ENCODE measurements at places on chromosomes 6 and 20.

- no peak for DNase-seq
Measured at GRCh38 chr6:41049521-41049920, 3.5 kb upstream of the APOBEC2 start.

GRCh38 chr6:45722876-45723275, 292.8 kb downstream of the CLIC5 start:
- DNase-seq = no peak

DNA sequence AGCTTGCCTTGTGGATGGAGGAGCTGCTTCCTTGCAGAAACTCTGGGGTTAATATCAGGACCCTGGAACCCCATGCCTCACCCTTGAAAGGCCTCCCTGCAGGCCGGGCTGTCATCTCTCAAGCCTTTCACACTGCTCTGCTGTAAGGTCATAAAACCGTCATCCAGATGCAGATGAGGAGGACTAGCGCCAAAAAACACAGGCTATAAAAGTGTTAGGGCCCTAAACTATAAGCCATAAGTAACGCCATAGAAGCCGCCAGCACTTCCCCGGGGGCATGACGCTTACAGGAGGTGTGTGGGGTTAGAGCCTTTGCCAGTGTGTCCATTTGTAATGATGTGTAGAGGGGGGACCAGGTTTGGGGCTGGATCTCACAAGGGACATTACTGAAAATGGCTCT, 47.6 kb downstream of the CDH4 start:
- DNase-seq = no peak

- no peak for DNase-seq
Measured at GRCh38 chr6:105370351-105370750, 32.5 kb downstream of the PREP start.

DNA sequence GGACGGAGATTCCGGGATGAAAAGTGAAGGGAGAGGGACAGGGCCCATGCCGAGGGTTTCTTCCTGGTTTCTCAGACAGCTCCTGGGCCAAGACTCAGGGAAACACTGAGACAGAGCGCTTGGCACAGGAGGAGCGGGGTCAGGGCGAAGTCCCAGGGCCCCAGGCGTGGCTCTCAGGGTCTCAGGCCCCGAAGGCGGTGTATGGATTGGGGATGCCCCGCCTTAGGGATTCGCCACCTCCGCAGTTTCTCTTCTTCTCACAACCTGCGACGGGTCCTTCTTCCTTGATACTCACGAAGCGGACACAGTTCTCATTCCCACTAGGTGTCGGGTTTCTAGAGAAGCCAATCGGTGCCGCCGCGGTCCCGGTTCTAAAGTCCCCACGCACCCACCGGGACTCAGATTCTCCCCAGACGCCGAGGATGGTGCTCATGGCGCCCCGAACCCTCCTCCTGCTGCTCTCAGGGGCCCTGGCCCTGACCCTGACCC, 55.0 kb upstream of the HLA-A start:
- DNase-seq = no peak

DNA sequence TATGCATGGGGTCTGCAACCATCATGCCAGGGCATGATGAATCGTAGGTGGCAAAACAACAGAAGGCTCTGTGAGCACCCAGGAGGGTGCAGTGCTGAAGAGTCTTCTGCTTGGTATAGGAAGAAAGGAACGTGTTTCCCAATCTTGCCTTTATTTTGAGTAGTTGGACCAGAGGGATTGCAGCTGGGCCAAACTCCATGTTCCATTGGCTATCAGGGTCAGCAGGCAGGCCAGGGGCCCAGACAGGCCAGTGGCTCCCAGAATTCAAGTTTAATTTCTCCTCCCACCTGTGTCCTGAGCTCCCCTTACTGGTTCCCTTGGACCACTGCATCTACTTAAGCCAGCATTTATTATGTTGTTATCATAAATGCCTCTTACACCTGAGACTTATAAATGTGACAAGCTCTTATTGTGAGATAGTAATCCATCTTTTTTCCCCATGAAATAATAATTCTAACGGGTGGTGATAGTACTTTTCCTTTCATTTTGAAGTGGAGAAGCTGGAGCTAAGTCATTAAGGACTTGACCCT, 918 bp upstream of the TRIM38 start:
- no peak for DNase-seq

DNA sequence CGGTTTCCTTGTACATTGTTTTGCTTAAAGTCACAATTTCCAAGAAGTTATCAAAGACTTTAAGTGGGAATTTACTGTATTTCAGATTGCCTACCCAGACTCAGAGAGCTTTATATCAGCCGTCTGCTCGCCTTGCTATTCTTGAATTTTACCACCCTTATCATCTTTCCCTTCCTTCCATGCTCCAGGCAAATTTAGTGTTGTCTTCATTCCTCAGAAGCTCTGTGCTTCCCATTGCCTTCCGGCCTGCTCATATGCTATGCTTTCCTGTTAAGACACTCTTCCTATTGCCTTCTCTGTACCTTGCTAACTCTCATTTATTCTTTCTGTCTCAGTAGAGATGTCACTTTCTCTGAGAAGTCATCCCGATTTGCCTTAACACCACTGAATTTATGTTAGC, 52.1 kb downstream of the CD2AP start:
- no peak for DNase-seq

DNA sequence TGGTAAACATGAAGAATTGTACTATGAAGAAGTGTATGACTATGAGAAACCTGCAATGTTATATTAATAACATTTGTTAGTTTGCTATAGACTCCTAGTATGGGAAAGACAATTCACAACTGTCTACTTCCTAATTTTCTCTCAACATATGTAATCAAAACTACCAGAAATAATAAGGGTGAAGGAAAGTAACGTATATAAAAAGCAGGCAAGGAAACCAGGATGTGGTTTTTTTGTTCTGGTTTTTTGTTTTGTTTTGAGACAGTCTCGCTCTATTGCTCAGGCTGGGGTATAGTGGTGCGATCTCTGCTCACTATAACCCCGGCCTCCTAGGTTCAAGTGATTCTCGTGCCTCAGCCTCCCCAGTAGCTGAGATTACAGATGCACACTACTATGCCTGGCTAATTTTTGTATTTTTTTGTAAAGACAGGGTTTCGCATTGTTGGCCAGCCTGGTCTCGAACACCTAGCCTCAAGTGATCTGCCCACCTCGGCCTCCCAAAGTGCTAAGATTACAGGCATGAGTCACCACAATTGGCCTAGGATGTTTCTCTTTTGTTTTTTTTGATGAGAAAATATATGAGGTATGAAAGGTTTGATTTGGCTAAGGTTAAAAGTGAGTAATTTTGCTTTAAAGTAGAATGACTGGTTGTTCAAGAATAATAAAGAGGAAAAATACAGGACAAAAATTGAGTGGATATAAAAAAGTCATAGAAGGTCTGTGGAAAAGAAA, 83.1 kb downstream of the PTCHD4 start:
- DNase-seq = no peak

- DNase-seq = no peak
Measured at GRCh38 chr6:81751388-81752083, 945 bp downstream of the TENT5A start.

GRCh38 chr6:41697861-41698781, 37.3 kb downstream of the TFEB start:
- no peak for DNase-seq

DNA sequence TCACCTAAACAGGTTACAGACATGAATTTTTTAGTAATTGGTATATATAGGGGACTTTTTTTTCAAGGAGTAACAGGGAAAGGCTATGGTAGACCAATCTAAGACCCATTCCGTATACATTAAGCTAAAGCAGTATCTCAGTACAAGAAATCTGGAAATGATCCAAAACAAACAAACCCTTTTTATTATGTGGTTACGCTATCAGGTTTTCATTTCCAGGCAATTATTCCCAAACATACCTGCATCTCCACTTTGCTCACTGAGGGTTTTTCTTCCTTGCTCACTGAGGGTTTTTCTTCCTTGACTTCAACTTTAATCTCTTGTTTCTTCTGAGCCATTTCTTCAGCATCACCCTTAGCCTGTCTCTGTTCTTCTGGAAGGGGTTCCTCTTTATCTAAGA, 107.3 kb downstream of the EPB41L2 start:
- DNase-seq = no peak

DNA sequence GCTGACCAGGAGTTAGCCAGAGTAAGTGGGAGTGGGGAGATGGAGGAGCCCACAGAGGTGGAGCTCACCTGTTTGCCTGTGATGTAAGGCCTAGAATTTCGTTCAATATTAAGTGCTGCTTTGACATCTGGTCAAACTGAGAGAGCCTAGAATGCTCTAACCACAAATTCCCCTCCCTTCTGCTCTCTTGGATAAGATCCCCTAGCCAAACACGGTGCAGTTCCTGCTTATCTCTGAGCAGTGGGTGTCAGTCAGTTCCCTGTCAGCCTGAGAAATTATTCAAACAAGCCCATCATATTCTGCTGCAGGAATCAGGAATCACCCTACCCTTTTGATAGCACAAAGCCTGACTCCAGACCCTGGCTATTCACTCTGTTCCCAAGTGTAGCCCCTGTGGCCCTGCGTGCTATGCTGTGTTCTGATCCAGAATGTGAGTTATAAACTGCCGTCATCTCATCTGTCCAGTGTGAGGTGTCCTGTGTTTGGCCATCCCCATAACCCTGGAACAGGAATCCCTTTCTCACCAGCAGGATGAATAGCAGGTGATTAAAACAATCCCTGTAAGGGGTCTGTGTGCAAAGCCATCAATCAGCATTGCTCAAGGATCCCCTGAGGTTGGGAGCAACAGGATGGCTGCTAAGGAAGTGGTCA, 31.8 kb upstream of the ZNF133 start:
- no peak for DNase-seq

DNA sequence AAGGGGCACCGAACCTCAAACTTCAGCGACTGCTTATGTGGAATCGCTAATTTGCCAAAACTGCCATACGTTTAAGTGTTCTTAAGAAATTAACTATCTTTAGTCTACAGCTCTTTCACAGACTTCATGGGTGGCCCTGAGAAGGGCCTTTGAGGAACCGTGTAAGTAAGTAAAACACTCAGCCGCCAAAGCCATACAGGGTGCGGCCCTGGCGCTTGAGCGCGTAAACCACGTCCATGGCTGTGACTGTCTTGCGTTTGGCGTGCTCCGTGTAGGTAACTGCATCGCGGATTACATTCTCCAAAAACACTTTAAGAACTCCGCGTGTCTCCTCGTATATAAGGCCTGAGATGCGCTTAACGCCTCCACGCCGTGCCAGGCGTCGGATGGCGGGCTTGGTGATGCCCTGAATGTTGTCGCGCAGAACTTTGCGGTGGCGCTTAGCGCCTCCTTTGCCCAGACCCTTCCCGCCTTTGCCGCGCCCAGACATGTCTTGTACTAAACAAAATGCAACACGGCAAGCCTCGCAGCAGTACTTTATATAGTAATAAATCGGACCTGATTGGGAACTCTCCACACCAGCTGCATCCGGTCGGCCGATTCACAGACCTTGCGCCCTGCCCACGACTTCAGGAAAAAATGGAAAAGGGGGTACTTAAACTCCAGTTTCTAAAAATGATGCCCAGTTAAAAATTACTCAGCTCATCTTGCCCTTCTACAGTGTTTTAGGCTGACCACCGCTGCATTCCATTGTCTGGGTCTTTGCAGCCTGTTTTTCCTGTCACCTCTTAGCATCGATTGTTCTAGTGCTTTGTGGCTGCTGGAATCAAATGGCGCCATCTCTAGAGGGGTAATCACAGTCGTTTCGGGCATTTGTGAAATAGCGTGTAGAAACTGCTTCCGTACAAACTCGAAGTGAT, 38.9 kb downstream of the OR2B2 start:
- no peak for DNase-seq

GRCh38 chr6:22302838-22303237, 6.0 kb upstream of the PRL start:
- DNase-seq = no peak

DNA sequence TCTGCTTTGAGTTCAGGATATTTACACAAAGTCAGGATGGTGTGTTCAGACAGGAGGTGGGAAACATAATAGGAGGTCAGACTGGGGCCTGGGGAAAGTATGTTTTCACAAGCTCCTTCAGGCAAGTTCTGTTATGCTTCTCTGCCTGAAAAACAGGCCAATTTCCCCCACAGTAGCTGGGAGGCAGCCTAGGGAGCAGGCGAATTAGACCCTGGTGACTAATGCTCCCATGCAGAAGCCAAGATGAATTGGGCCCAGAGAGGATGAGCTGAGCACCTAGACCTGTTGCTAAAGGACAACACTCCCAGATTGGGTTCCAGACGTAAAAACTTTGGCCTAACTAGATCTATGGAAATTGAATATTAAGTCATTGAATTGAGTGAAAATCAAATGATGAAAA, 142.2 kb upstream of the MAP3K7 start:
- no peak for DNase-seq

- no peak for DNase-seq
Measured at GRCh38 chr6:6688951-6689350, 100.4 kb downstream of the LY86 start.

- DNase-seq = no peak
Measured at GRCh38 chr6:167393731-167394130, 68.8 kb downstream of the TTLL2 start.

DNA sequence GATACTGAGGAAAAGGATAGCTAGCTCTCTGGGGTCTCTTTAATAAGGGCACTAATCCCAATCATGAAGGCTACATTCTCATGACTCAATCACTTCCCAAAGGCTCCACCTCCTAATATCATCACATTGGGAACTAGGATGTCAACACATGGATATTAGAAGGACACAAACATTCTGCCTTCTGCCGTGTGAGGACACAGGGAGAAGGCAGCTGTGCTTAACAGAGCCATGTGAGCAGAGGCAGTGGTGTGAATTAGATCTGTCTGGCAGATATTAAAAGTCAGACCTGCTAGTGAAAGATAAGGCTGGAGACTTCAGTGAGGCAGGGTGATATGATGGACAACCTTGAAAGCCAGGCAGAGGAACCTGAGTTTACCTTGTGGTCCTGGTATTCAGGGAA, 341.9 kb downstream of the ARHGAP18 start:
- no peak for DNase-seq

- DNase-seq = no peak
Measured at GRCh38 chr20:29297411-29298270, 1959.8 kb upstream of the DEFB115 start.

- no peak for DNase-seq
Measured at GRCh38 chr6:170040115-170040500, 250.8 kb downstream of the DLL1 start.

GRCh38 chr6:67594366-67594765, 1040.7 kb upstream of the ADGRB3 start:
- no peak for DNase-seq

DNA sequence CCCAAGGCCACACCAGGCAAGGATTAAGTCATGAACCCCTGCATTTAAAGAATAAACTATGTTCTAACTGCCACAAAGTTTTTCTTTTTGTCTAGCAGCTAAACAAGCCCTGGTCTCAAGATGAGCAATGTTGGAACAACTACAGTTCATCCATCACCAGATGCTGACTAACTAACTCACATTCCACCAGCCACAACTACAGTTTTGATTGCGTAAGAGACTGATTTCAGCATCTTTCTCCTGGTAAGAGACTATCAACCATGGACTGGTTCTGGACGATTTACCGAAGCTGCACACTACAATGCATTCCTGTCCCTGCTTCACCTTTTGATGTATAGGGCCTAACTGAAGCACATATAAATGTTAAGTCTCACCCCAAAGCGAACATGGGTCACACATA, 43.0 kb downstream of the F13A1 start:
- no peak for DNase-seq

- no peak for DNase-seq
Measured at GRCh38 chr20:17810847-17811627, 111.3 kb downstream of the BANF2 start.

GRCh38 chr6:51855310-51856082, 231.9 kb downstream of the PKHD1 start:
- DNase-seq = peak; percentile 50

Data from NCI-H1694 (cell line).